ENCODE measurements at places on chromosomes 4 and X.

DNA sequence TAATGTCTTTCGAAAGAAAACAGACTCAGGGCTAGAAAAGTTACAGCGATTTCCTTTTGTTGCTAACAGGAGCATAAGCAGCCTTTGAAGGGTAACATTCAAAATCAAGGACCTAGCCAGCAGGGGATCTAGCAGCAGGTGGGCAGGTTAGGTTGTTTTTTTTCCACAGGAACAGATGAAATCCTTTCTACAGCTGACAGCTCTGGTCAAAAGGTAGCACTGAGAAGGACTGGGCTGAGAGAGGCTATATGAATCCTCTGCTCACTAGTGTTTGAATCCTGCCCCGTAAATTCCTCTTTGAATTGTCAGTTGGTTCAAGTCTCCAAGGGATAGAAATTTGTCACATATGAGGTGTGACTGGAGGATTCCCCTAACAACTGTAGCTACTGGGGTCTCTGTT, 188.2 kb downstream of the SH2D1A start:
- no peak for DNase-seq

- DNase-seq = peak; percentile 34
These were observed 905.3 kb upstream of the INTU start for GRCh38 chr4:126727461-126727860.

DNA sequence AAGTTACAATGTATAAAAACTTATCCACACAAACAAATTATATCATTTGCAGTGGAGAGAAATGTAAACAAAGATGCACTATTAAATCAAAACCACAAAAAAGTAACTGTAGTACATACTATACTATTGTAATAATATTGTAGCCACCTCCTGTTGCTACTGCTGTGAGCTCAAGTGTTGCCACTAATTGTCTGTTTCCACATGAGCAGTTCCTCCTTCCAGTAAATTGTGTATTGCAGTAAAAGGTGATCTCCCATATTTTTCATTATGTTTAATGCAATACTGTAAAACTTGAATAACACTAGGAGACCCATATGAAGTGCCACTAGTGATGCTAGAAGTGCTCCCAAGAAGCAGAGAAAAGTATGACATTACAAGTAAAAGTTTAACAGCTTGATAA, 11.7 kb downstream of the LIN54 start:
- no peak for DNase-seq

DNA sequence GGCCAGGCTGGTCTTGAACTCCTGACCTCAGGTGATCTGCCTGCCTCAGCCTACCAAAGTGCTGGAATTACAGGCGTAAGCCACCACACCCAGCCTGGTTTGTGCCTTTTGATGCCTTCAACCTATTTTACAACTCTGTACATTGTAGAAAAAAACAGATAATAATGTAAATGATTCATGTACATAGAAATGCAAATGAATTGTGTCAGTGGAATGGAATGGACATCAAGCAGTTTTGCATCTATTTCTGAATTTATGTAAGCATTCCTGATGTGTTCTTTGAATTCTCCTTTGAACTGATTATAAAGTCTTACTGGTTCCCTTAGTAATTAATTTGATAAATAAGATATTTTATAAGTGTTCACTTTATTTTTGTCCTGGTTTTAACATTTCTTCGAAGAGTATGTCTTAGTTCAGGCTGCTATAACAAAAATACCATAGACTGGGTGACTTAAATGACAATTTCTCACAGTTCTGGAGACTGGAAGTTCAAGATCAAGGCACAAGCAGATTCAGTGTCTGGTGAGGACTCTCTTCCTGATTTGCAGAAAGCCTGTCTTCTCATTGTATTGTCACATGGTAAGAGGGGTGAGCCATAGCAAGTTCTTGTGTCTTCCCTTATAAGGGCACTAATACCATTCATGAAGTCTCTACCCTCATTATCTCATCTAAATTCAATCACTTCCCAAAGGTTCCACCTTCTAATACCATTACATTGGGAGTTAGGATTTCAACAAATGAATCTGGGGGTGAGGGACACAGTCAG, 162.2 kb upstream of the S100G start:
- peak; percentile 61 for DNase-seq

DNA sequence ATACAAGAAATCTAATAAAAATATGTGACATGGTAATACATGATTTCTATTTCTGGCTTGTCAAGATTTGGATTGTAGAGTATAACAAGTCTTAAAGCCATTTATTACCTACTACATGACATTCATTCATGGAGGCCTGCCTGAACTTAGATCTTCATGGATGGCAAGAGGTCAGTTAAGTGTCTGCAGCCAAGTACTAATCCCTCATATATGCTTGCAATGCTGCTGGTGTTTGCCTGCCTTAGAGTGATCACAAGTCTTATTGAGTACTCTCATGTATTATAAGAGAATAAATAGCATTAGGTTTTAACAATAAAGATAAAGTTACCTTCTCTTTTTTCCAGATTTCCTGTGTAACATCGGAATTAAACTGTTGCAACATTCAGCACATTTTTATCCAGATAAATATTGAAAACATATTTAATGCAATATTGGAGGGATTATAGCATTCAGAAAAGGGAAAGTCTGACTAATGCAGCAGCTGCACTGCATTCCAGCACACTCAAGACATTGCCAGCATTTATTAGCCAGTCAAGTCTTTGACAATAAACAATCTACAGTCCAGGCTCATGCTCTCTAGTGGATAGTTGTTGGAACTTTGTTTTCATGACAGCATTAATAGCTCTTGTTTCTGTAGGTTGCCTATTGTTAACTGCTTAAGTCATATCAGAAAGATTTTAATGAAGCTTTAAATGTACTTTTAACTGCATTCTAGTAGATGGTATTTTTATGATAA, 737.1 kb downstream of the FAT4 start:
- peak; percentile 67 for DNase-seq

DNA sequence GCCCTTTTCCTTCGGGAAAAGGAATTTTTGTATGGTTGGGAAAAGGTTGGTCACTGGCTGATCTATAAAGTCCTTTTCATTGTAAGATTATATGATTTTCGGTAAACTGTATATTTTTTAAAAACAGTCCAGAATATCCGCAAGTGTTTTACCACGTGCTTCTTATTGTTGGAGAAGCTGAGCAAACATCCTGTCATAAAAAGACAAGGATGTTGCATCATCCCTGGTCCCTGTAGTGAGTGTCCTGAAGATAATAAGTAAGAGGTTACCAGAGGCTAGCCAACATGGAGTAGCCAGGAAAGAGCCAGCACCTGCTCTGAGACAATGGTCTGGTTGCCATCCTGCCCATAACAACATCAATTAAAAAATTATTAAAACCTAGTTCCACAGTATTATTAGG, 5.1 kb downstream of the CXCL9 start:
- no peak for DNase-seq

GRCh38 chrX:24241822-24242648, 71.8 kb downstream of the SUPT20HL2 start:
- DNase-seq = peak; percentile 16

DNA sequence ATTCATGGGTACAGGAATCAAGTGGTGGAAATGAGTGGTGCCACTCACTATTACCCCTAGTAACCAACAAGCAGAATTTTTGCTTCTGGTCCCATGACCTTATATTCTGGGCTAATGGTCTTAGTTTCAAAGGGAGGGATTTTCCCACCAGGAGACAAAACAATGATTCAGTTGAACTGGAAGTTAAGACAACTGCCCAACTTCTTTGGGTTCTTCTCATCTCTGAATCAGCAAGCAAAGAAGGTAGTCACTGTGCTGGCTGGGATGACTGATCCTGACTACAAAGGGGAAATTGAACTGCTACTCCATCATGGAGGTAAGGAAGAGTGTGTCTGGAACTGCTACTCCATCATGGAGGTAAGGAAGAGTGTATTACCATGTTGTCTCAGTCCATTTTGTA, 87.2 kb downstream of the IL13RA2 start:
- no peak for DNase-seq

GRCh38 chr4:21678711-21679110, 269.9 kb downstream of the KCNIP4 start:
- DNase-seq = no peak

GRCh38 chrX:750263-750662, 119.7 kb downstream of the SHOX start:
- no peak for DNase-seq

- DNase-seq = no peak
These were observed 5.8 kb downstream of the VMA21 start for GRCh38 chrX:151402719-151403390.

DNA sequence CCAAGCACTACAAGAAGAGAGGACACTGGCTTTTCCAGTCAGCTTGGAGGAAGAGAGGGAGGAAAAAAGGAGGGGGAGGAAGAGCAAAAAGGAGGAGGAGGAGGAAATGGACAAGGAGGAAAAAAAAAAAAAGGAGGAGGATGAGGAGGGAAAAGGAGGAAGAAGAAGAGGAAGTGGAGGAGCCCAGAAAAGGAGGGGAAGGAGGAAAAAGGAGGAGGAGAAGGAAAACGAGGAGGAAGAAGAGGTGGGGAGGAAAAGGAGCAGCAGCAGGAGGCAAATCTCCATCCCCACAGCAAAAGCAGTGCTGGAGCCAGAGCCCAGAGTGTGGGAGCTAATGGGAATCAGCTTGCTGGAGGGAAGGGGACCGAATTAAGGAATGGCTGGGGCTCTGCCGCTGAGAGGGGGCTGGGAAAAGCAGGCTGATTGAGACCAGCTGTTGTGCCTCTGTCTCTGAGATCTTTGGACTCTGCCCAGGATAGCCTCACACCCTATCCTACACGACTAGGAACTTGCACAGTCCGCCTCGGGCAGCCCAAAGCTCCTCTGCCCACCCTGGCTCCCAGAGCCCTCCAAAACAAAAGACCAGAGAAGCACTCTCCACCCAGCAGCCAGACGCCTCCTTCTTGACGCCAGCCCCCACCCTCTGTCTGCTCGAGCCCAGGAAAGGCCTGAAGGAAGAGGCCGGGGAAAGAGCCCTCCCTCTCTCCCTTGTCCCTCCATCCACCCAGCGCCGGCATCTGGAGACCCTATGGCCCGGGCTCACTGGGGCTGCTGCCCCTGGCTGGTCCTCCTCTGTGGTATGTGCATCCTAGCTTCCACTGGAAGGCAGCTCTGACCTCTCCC, at the start of gene XPNPEP2:
Gene XPNPEP2, plus strand, starts transcription at position 514 of the 843 bp plus-strand sequence. Its CDS starts 235 bp downstream, at position 749.
- peak; percentile 30 for DNase-seq

DNA sequence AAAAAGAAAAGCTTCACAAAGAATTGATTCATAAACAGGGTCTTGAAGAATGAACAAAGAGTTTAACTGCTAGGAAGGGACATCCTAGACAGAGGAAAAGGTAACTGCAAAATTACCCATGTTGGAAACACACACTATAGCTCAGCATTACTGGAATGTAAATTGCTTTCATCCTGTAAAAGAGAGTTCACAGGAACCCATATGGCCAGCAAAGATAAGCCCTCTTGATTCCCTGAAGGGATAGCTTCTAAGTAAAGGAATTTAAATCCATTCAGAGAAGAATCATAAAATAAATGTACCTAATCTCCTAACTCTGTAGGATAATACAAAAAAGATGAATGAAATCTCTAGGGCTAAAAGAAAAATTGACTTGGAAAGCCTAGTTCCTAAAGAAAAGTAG, 107.1 kb upstream of the INTU start:
- no peak for DNase-seq

DNA sequence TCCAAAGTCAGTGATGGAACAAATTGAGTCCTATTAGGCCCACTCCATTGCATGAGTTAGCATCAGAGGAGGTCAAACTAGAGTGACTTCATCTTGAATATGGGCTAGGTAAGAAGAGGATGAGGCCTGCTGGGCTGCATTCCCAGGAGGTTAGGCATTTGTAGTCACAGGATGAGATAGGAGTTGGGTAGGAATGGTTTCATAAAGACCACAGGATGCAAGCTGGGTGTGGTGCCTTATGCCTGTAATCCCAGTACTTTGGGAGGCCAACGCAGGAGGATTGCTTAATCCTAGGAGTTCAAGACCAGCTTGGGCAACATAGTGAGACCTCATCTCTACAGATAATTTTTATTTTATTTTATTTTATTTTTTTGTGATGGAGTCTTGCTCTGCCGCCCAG, 26.8 kb downstream of the PDGFRA start:
- DNase-seq = peak; percentile 15
